LoVo (cell line): ENCODE measurements at places on chromosomes 5 and 9.

GRCh38 chr5:50463047-50463446 lies 22.0 kb upstream of the EMB start:
- DNase-seq = no peak

- no peak for DNase-seq
These were observed 118.6 kb downstream of the KIAA0825 start for GRCh38 chr5:94499806-94500205.

DNA sequence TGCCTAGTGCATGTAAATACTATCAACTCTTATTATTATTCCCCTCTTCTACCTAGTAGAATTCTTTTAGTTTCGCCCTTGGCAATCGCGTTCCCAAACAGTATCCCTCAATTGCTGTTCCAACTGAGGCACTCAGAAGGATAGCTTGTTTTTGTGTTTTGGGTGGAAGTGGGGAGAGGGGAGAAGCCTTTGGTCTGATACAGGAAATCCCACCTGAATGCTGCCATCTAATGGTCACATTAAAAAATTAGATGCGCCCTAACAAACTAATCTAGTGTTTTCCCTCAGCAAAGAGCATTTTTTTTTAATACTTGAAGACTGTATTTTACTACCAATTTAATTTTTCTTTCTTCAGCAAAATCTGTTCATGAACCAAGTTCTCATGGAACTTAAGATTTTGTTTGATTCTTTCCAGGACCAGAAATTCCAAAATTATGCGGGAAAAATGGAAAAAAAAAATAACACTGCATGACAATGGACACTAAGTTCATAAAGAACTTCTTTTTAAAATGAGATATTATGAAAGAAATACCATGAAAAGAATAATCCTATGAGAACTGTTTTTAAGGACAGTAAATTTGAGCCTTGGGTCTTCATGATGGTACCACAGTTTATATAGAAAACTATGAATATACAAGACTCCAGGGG lies 22.2 kb upstream of the GLDC start:
- DNase-seq = peak; percentile 24

- DNase-seq = no peak
These were observed 3.5 kb downstream of the LMX1B start for GRCh38 chr9:126617003-126617822.

DNA sequence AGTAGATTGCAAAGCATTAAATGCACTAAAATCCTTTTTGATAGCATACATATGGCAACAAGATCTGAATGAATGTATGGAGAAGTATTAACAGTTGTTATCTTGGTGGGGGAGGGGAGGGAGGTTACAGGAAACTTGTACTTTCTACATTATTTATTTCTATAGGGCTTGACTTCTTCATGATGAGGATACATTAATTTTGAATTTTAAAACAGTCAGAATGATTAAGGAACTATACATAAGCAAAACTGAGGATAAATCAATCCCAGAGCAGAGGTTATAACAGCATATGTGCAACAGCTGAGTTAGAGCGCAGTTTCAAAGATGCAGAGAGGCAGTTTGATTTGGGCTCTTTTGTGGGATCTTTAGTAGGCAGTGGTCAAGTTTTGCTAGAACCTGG lies 23.9 kb upstream of the SMAD5 start:
- DNase-seq = no peak
